ENCODE measurements at places on chromosomes 16 and 17. TPM values are rescaled to one million over a fixed set of nuclear protein-coding genes. Genes with fewer than 3 reads are reported as not detected.

The SMIM36 gene
- not detected for total RNA-seq

The MAZ gene
- 86.3 TPM for total RNA-seq

The LITAFD gene
- total RNA-seq: not detected

The SLC52A1 gene
- total RNA-seq: not detected

The ANKFN1 gene
- total RNA-seq: 0.54 TPM
